Fibroblast of mammary gland (primary cell): ENCODE measurements at places on chromosomes 3 and 15.

DNA sequence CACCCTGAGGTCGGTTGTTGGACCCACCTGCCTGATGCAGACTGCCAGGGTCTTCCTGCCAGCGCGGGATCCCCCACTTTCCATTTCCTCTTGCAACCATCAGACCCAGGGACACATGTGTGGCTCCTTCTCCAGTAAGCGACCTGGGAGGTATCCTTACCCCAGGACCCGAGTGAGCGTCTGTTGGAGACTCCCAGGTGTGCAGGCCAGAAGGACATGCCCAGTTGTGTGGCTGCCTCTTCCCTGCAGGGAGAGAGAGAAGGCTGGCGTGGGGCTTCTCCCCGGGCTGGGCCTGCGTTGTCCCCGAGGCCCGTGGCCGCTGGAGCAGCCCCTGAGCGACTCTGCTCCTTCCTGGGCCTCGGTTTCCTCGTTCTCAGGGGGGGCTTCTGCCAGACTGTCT, 56.8 kb downstream of the APBA2 start:
- DNase-seq = no peak

GRCh38 chr15:47212222-47213010, 504.9 kb upstream of the SEMA6D start:
- DNase-seq = no peak

- DNase-seq = peak; percentile 8
Observed at GRCh38 chr15:85443593-85444087, 63.2 kb downstream of the AKAP13 start.

GRCh38 chr3:11384074-11384473, 111.9 kb downstream of the ATG7 start:
- DNase-seq = peak; percentile 23

GRCh38 chr3:51385621-51386091, 565 bp downstream of the MANF start:
- no peak for DNase-seq

DNA sequence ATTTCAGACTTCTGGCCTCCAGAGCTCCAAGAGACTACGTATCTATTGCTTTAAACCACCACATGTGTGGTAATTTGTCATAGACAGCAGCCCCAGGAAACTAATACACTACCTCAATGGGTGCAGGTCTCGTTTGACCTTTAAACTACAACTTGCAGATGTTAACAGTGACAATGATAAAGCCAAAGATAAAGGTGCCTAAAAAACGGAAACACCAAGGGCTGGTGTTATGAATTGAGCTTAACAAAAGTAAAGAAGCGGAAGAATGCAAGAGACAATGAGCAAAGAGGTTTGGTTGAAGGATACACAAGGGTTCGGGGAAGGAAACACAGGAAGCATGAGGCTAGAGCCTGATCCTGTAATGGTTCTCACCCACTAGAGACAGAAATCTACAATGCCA, 50.8 kb downstream of the RFTN1 start:
- DNase-seq = no peak

- no peak for DNase-seq
Observed at GRCh38 chr3:71082833-71083232, 500.7 kb downstream of the FOXP1 start.

DNA sequence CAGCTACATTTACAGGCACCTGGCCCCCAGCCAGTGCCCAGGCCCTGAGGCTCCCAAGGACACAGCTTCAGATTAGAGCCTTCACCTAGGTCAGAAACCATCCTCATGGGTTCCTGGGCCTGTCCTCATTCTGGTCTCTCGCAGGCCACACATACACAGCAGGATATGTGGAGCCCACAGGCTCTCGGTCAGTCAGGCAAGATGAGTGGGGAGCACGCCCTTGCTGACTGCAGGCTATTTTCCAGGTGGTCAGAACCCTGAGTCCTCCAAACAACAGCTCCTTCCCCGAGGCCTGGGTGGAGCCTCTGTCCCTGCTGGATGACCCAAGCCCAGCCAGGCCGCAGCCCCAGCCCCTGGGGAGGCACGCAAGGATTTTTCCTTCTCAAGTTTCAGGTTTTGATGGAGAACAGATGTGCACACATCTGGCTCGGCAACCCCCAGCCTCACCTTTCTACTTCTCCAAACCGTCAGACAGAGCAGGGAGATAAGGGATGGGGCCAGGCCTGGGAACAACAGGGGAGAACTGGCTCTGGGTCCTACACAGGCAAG, 1.6 kb downstream of the STRA6 start:
- peak; percentile 81 for DNase-seq

GRCh38 chr3:106688464-106688863, 688.8 kb upstream of the CCDC54 start:
- peak; percentile 96 for DNase-seq

GRCh38 chr3:146640955-146641867, 36.1 kb upstream of the PLSCR5 start:
- DNase-seq = peak; percentile 61

DNA sequence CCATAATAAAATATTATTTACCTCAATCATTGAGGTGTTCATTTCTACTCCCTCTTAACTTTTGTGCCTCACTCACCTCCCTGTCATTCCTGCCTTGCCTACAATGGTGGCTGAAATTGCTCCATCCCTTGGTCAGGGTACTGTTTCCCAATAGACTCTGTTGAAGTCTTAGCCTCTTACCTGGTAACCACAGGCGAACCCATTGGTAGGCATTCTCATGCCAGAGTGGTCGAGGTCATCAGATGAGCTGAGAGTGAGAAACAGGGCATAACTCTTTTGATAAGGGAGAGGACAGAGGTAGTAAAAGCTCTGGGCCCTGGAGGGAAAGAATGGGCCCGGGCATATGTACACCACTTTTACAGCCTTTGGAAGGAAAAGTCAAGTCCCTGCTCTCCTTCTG, 265.6 kb downstream of the ARRDC4 start:
- no peak for DNase-seq

DNA sequence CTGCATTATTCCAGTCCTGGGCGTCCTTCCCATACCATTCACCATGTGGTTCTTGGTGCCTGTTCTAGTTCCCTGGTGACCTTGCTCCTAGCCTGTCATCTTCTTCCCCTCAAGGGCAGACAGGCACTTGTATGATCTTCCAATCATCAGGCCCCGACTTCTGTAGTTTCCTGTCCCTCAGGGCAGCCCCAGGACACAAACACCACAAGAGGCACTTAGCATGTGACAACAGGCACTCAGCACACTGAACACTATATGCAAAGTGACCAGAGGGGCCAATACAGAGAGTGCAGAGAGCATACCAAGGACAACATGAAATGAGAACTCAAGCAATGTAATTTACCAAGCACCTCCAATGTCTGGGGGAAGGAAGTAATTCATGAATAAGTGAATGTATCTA, 17.9 kb downstream of the TMEM40 start:
- DNase-seq = no peak

DNA sequence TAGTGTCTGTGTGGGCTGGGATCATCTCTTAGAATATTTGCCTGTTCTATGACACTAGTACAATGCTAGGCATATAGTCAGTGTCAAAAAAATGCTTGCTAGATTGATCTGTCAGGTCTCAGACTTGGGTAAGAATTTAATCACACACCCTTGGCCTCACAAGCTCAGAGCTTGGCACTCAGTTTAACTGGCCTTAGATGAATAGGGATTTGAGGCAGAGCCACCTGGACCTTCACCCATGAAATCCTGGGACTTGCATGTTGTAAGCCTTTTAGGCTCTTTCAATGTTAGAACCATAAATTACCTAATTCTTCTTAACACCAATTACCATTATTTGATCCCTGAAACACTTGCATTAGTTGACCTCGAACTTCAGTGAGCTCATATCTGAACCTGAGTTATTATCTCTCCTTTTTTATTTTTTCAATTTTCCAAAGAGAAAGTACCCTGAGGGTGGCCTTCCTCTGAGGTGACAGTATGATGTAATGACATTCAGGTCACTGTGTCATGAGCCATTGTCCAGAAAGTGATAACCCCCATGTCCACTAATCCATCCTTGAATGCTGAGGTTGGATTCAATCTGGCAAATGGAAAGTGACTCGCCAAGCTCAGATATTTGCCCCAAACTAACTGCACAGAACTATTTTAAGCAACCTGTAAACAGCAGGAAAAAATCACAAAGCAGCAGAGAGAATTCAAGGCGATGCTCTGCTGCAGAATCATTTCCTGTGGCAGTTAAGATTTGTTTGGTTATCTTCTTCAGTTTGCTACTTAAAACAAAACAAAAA, 615.2 kb upstream of the NR2F2 start:
- no peak for DNase-seq

DNA sequence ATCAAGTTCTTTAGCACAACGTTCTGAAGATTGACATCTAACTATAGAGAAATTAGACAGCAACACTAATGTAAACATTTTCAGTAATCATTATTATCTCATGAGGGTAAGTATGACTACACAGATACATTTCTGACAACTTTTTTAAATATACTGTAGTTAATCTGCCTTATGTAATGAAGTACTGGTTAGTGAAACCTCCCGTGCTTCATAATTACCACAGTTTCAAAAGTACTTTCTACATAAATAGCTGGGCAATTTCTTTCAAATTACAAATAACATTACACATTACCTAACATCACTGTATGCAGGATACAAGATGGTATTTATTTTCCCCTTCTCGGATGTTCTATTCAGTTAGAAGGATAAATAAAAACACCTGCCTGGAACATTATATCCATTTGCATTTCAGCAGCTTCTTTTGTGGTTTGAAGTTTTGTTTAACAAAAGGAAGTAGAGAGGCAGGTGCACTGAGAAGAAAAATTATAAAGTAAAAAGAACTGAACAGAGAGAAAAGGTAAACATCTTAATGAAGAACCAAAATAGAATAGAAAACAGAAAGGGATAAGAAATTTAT, 1241.5 kb upstream of the GBE1 start:
- DNase-seq = no peak

- DNase-seq = no peak
Observed at GRCh38 chr3:183496311-183496710, 59.2 kb downstream of the KLHL6 start.

DNA sequence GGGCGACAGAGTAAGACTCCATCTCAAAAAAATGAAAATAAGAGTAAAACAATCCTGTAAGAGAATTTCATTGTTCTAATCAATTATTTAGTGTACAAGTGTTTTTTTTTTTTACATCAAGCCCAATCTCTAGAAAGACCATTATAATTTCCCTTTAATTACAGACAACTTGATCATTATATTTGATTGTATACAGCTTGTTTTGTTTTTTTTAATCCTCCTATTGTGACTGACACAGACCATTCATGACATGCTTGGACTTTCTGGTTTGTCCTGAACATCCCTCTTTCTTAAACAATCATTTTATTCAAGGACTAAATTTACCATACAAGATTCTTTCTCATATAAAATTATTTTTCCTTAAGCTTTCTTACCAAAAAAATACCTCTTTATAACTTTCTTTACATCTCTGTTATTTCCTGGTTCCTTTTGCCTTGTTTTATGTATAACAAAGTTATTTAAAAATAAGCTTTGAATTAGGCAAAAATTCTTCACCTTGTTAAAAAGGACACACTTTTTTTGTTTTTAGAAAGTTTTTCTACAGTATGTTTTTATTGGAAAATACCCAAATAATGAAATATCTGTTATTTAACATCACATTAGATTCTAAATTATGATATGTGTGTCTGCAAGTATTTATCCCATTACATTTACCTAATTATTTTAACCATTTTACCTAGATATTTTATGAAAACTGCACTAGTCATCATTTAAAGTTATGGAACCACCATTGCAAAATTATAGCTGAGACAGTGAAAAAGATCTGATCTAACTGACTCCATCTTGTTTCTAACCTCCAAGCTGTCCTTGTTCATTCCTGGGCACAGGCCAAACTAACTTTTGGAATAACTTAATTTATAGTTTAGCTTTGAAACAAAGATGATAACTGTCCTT, 26.1 kb upstream of the GFM1 start:
- DNase-seq = no peak

DNA sequence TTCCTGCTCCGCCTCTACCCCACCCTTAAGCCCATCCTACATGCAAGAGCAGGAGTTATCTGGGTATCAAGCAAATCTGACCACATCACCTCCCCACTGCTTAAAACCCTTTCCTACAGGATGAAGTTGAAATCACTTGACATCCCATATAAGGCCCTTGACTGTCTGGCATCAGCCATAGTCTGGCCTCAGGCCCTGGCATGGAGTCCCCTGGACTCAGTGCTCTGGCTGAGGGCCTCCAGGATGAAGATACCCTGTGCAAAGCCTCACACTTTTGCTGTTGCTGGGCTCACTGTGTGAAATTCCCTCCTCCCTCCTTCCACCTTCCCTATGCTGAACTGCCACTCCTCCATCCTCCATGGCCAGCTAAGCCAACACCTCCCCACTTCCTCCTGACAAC, 65.2 kb upstream of the GLCE start:
- no peak for DNase-seq

GRCh38 chr3:112119962-112120836, 12.8 kb downstream of the GCSAM start:
- DNase-seq = no peak

- no peak for DNase-seq
Observed at GRCh38 chr3:46987319-46987742, 7.9 kb downstream of the NBEAL2 start.

- no peak for DNase-seq
Observed at GRCh38 chr3:128524374-128525299, 31.6 kb upstream of the GATA2 start.

GRCh38 chr3:194672876-194673275, 885 bp upstream of the LSG1 start:
- peak; percentile 13 for DNase-seq

- no peak for DNase-seq
Observed at GRCh38 chr3:153621953-153622352, 459.9 kb downstream of the RAP2B start.

GRCh38 chr3:181729341-181729869, 17.7 kb downstream of the SOX2 start:
- no peak for DNase-seq

- no peak for DNase-seq
Observed at GRCh38 chr3:9550999-9551398, 2.6 kb downstream of the LHFPL4 start.

- no peak for DNase-seq
Observed at GRCh38 chr3:185584686-185585085, 1.4 kb upstream of the SENP2 start.

DNA sequence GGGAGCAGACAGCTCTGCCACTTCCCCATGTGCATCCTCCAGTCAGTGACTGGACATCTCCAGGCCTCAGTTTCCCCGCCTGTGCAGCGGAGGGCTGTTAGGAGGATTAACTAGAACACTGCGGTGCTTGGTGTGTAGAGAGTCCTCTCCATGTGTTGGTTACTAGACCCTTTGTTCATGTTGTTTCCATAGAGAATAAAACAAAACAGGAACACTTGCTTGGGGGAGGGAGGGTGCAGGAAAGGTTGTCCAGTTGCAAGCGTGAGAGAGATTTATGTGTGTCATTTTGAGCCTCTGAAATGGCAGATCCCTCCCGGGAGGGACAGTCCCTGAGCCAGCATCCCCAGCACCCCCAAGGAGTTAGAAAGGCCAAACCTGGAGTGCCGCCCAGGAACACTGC, 184.0 kb upstream of the LYSMD4 start:
- DNase-seq = no peak

GRCh38 chr15:39265261-39265660, 315.6 kb upstream of the THBS1 start:
- DNase-seq = no peak

GRCh38 chr3:171313702-171314101, 146.5 kb downstream of the TNIK start:
- DNase-seq = no peak
